ENCODE measurements at places on chromosomes 5 and 9.
A peak's percentile ranks its signal among the peaks of the same experiment; 100 is the strongest.

DNA sequence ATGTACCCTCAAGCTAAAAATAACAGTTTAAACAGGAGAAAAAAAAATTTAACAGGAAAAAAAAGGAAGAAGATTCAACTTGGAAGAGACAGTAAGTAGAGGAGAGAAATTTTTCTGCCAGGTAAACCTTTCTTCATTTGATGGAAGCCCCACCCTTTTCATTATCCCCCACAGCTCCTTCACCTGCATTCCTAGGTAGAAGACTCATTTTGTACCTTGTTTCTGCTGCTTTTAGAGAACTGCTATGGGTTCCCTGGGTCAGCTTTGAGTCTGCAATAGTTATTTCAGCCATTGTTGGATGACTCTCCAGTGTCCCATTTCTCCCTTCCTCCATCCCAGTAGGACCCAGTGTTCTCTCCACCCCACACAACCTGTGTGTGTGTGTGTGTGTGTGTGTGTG lies 74.1 kb upstream of the CPEB4 start:
- DNase-seq, result no peak

GRCh38 chr5:2196416-2196815 lies 313.7 kb upstream of the IRX4 start:
- DNase-seq, result no peak

DNA sequence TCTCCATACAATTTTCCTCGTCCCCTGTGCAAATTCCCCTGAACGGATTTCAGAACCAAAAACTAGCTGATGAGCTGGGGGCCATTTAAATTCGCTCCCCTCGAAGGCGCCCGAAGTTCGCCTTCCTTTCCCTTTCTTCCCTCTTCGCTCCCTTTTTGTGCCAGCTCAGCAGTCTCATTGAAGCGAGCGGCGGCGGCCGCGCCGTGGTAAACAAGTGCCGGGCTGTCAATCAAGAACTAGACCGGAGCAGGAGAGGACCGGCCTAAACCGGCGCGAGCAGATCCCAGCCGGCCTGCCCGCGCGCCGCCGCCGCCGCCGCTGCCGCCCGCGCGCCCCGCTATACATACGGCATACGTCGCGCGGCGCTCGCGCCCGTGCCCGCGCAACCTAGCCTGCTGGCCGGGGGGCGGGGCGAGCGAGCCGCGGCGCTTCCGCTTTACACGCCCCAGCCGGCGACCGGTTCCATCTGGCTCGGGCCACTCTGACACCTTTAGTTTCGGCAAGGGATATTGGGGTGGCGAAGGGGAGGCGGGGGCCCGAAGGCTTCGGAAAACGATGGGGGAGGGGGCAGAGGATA lies 3.1 kb downstream of the ARRDC3 start:
- peak; percentile 97 for DNase-seq

- peak; percentile 42 for DNase-seq
Observed at GRCh38 chr5:73233461-73234203, 60.6 kb downstream of the TMEM174 start.

GRCh38 chr9:33320568-33321261 lies 30.4 kb downstream of the NFX1 start:
- DNase-seq, result peak; percentile 95

- DNase-seq, result no peak
Observed at GRCh38 chr5:59038798-59039295, 456.0 kb downstream of the RAB3C start.

- DNase-seq, result no peak
Observed at GRCh38 chr9:98057138-98057799, 737 bp downstream of the NANS start.

DNA sequence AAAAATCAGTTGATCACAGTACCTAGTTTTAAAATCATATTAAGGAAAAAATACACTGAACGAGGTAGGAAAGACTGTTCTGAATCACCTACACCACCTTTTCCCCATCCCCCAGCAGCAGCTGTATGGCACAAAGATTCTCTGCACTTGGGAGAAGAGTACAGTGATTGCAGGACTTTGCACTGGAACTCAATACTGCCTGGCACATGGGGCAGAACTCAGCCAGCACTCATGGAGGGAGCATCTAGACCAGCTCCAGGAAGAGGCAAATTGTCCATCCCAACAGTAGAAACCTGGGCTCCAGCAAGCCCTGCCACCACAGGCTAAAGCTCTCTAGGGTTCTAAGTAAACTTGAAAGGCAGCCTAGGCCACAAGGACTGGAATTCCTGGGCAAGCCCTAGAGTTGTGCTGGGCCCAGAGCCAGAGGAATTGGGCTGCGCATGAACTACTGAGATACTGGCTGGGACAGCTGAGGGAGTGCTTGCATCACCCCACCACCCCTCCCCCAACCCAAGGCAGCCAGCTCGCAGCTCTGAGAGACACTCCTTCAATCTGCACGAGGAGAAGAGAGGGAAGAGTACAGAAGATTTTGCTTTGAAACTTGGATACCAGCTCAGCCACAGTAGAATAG lies 654.4 kb upstream of the CDH6 start:
- peak; percentile 42 for DNase-seq

DNA sequence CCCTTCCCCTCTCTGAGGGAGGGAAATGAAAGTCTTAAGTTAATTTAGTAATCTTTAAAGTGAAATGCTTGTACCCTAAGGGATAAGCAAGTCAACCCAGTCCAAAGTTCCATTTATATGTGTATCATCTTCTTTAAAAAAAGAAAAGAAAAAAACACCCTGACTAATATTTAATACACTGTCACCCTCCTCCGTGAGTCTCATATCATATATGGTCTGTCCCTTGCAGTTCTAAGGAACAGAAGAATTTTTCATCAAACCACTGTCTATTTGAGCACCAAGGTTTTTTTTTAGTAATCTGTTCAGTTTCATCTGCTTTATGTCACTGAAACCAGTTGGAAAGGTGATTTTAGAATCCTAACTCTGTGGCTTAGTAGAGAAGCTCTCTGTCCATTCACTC lies 15.2 kb downstream of the TNIP1 start:
- no peak for DNase-seq

- peak; percentile 52 for DNase-seq
Observed at GRCh38 chr5:147538236-147538635, 28.4 kb upstream of the DPYSL3 start.

- DNase-seq, result peak; percentile 18
Observed at GRCh38 chr5:112116371-112116770, 302.7 kb downstream of the EPB41L4A start.

GRCh38 chr5:82777106-82777505 lies 300.1 kb downstream of the TMEM167A start:
- no peak for DNase-seq

- no peak for DNase-seq
Observed at GRCh38 chr9:137149942-137150616, 11.1 kb downstream of the GRIN1 start.

GRCh38 chr9:34956648-34957047 lies 1.4 kb upstream of the PHF24 start:
- no peak for DNase-seq

DNA sequence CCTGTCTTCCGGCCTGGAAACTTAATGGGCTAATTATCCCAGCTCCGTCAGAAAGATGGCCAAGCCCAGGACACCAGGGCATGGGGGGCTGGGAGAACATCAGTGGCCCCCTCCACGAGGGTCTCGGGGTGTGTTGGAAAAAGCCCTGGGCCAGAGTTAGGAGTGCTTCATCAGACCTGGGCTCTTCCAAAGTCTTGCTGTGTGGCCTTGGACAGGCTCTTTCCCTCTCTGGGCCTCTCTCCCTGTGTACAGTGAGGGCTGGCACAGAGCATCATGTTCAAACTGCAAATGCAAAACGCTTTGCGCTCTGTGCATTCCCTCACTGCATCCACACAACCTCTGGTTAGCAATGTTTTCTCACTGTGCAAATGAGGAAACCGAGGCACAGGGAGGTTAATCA lies 48.3 kb downstream of the ASS1 start:
- DNase-seq, result no peak

GRCh38 chr5:149221326-149221725 lies 50.3 kb upstream of the AFAP1L1 start:
- DNase-seq, result no peak

- peak; percentile 67 for DNase-seq
Observed at GRCh38 chr5:132782101-132782500, 5.1 kb upstream of the SEPTIN8 start.
